ENCODE measurements at places on chromosomes 5 and 9.

GRCh38 chr9:110064803-110065202 lies 143.2 kb downstream of the C9orf152 start:
- DNase-seq, result no peak

DNA sequence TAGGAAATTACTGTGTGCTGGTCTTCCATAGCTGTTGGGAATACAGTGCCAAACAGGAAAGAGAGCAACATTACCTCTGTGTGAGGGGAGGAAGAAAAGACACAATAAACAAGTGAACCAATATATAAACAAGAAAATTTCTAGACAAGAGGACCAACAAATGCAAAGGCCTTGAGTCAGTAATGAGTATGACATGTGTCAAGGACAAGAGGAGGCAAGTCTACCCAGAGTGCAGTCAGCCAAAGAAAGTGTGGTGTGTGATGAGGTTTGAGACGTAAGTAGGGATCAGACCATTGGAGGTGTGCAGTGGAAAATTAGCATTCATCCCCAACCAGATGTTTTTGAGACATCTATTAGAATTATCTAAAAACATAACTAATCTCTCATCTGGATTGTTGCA lies 69.5 kb upstream of the CDH6 start:
- no peak for DNase-seq

DNA sequence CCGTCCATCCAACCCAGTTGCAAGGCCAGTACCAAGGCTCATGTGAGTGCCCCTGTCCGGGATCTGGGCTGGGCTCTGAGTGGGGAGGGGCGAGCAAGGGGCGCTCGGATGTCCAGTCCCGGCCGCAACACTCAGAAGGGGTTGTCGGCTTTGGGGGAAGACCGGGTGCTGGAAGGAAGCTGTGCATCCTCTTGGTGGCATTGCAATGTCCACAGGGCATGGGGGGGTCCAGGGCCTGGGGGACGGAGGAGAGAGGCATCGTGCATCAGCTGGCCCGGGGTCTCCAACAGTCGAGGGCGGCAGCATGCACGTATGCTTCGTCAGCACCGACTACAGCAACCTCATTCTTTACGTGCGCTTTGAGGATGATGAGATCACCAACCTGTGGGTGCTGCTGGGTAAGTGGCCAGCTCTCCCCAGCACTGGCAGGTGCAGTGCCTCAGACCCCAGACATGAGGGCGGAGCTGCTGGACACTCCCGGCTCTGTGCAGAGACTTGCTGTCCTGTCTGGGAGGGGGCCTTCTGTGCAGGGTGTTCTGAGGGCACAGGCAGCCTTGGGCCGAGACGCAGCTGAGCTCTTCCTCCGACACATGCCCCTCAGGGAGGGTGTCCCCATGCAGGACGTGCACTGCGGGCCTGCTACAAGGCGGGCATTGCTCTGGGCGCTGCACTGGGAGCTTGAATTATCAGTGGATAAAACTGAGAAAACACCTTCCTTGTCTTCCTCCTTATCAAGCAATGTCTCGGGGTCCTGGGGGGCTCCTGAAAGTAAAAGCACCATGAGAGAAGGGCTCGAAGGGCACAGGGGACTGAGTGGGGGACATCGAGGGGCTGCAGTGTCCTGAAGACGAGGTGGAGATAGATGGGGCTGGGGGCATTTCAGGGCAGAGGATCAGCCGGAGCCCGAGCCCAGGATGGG lies 22.5 kb downstream of the GLT6D1 start:
- DNase-seq, result no peak

DNA sequence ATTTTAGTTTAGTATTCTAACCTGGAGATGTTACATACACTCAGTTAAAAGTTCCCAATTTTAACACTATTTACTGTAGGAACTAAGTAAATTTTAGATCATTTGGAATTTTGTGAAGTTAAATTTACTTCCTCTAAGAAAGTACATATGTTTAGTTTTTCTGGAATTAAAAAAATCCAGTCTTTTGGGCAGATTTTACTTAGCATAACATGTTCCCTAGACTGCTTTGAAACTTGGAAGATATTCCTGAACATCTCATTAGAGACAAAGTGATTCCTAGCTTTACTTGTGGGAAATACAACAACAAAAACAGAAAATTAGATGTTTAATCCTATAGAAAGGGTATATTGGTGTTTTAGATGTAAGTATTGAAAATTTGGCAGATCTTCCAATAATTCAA lies 930.0 kb upstream of the PTPRD start:
- no peak for DNase-seq
